ENCODE measurements at places on chromosomes 1 and 21.

DNA sequence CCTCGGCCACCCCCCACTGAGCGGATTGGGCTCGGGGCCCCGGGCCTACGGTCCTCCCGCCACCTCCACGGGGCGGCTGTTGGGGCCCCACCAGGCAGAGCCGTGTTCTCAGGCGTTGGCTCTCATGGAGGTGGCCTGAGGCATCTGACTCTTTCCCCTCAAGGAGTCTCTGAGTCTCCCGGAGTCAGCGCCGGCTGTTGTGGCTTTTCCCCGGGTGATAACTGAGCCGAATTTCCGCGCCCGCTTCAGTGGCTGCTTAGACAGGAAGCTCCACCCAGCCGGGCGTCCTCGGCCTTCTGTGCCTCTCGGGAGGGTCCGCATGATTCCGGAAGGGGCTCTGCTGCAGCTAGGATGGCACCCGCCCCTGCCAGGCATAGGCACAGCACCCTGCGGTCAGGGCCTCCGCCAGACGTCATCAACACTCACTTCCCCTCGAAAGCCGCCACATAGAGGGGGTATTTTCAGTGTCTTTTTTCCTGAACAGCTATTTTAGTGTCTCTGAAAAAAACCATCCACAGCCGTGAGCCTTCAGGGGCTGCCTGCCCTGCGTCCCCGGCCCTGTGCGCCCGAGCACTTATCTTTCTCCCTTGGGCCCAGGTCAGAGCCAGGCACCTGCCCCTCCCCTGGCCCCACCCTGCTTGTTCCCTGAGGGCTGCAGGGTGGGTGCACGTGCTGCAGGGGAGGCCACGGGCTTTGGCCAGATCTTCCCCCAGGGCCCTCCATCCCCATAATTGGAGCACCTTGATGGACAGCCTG lies 72.9 kb downstream of the SKI start:
- DNase-seq, result peak; percentile 96

GRCh38 chr1:193592317-193592716 lies 405.9 kb upstream of the B3GALT2 start:
- no peak for DNase-seq

- DNase-seq, result no peak
These were observed 30.4 kb downstream of the ZNF281 start for GRCh38 chr1:200379432-200379757.

DNA sequence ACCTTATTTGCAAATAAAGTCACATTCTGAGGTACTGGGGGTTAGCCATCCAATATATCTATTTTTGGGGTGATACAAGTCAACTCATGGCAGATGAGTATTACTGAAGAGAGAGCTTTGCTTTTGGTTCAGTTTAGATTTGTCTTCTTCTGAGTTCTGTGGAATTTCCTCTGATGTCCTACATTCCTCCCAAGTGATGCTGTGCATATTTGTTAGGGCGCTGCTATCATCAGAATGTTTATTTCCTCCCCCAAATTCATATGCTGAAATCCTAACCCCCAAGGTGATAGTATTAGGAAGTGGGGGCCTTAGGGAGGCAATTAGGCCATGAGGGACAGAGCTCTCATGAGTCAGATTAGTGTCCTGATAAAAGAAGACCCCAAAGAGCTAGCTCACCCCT lies 96.2 kb upstream of the WLS start:
- DNase-seq, result no peak

DNA sequence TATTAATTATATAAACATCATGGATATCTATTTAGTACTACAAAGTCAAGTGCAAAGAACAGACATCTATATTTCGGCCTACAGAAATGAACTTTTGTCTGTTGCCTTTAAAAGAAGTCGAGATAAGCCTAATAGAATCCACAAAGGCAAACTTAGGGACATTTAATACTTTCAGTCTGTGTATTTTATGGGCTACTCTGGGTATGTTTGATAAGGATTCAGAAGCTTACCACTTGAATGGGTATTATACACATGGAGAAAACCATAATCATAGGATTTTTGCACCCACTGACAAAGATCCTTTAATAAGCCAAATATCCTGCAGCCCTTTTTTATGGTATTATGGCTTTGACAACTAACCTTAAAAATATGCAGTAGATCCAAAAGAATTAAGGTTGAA lies 224.8 kb downstream of the LMO4 start:
- DNase-seq, result no peak

DNA sequence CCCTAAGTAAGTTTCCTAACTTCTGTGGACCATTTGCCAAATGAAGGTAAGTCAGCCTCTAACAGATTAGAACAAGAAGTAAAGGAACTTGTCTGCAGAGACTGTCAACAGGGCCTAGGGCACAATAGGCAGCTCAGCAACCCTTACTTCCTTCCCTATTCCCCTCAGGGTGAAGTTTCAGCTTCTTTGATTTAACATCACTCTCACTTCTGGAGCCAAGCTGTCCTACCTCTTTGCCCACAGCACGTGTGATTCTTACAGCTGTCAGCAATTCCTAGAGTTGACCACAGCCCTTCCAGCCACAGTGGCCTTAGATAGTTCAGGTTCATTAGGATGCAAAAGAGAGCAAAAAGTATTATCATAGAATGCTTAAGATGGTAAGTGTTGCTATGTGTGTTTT lies 7.6 kb upstream of the EIF4G3 start:
- no peak for DNase-seq

DNA sequence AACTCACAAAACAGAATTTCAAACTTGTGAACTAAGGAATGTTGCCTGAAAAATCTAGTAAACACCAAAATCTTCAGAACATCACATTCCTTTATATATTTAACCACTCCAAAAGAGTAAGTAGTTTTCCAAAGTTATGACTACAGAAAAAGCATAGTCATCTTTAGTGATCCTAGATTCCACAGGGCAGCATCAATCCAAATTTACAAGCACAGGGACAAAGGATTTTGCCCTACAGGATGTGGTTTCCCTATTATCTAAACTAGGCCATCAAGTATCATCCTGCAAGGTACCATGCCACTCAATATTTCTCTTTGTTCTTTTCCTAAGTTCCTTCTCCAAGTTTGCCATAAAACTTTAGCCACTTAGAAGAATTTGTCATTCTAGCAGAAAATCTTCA lies 33.0 kb downstream of the COP1 start:
- no peak for DNase-seq

DNA sequence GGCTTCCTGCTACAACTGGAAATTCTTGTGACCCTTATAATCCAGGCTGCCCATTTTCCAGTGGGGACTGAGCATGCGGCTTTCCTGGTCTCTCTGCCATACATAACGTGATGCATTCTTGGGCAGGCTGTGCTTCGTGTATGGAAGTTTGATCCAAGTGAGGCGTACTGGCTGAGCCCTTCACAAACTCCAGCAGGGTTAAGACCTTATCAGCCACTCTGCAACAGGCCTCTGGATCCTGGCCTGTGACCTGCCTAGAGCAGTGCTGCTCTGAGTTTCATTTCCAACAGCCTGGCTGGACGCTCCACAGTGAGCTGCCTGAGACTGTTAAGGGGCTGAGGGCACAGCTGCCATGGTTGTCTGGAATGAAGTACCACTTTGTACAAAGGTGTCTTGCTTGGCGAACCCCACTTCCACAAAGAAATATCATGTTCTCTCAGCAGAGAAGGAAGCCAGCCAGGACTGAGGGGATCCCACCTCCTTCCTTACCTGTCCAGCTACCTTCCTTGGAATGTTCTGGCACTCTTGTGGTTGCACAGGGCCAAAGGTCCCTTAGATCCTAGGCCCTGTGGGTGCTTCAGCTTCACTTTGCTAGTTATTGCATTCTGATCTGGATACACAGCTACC lies 28.5 kb upstream of the XPR1 start:
- no peak for DNase-seq

GRCh38 chr1:171736196-171736595 lies 5.7 kb downstream of the VAMP4 start:
- DNase-seq, result no peak

DNA sequence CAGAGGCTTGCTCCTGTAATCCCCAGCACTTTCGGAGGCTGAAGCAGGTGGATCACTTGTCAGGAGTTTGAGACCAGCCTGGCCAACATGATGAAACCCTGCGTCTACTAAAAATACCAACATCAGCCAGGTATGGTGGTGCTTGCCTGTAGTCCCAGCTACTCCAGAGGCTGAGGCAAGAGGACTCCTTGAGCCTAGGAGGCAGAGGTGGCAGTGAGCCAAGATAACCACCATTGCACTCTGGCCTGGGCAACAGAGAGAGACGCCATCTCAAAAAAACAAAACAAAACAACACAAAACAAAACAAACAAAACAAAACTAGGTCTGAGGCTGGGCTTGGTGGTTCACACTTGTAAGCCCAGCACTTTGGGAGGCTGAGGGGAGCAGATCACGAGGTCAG lies 38.7 kb upstream of the RAP1GAP start:
- no peak for DNase-seq

- DNase-seq, result no peak
These were observed 148.6 kb downstream of the HUNK start for GRCh38 chr21:32021319-32021994.

Data from activated naive CD4-positive, alpha-beta T cell treated with anti-CD3 and anti-CD28 coated beads for 36 hours (primary cell).